Uterus (tissue), 4 donors: ENCODE measurements at places on chromosomes 4 and X. TPM values are rescaled to one million over a fixed set of nuclear protein-coding genes. Genes with fewer than 3 reads are reported as not detected.
A peak's percentile ranks its signal among the peaks of the same experiment; 100 is the strongest.

GRCh38 chr4:78165758-78166157 is 108.6 kb downstream of the FRAS1 start:
- no peak for DNase-seq

GRCh38 chr4:182648766-182649165 is 268.4 kb downstream of the DCTD start:
- DNase-seq, result no peak

GRCh38 chrX:111394569-111394968 is 17.4 kb downstream of the DCX start:
- no peak for DNase-seq

DNA sequence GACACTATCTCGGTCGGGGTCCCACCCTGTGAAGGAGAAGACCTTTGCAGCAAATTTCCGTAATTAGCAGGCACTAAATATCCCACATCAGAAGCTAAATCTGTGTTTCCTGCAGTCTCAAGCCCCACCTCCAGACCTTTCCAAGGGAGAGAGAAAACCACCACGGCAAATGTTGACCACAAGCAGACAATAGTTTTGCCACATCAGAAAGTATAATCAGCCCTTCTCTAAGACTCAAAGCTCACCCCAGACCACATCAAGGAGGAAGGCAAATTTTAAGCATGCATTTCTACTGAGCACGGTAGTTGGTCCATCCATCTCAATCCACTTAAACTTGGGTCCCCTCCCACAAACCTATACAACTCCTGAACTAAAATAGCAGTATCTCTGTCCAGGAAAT is 398.5 kb downstream of the GPM6A start:
- no peak for DNase-seq

DNA sequence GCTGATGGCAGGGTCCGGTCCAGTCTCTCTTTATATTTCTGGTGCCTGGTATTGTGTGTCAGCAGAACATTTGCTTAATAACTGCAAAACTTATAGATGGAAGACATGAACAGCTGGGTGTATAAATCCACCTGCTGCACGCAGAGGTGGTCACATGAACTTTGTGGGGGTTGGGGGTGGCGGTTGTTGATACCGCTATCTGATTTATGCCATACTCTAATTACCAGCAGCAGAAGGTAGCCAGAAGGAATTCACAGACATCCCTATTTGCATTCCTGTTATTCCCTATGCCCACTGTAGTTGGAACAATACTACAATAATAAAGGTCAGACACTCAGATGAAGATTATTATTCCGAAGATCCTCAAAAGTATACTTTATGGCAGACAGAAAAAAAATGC is 121.6 kb upstream of the PUDP start:
- DNase-seq, result no peak

- no peak for DNase-seq
These were observed 54.4 kb upstream of the ACTRT1 start for GRCh38 chrX:128106630-128107029.

GRCh38 chr4:3445829-3446545 is 4.2 kb downstream of the HGFAC start:
- no peak for DNase-seq

Gene PDK3
- 22.7 TPM for total RNA-seq

Gene KCTD8
- 0.51 TPM for total RNA-seq

GRCh38 chrX:154374313-154375155 is at the start of gene FLNA:
TSS of gene FLNA (minus strand) at chrX:154374634. CDS start at chrX:154371245, 3,389 bp downstream.
- DNase-seq, result peak; percentile 79

Gene GPR34
- 12.0 TPM for total RNA-seq

- peak; percentile 46 for DNase-seq
These were observed 1.8 kb downstream of the ABCD1 start for GRCh38 chrX:153726286-153727122.

GRCh38 chrX:128897621-128898020 is 625.7 kb downstream of the SMARCA1 start:
- DNase-seq, result no peak

Gene FAM9B
- total RNA-seq, result 1.7 TPM

- DNase-seq, result no peak
These were observed 282.1 kb downstream of the GRIA2 start for GRCh38 chr4:157502656-157503055.
